ENCODE measurements at places on chromosomes 11 and 22.

DNA sequence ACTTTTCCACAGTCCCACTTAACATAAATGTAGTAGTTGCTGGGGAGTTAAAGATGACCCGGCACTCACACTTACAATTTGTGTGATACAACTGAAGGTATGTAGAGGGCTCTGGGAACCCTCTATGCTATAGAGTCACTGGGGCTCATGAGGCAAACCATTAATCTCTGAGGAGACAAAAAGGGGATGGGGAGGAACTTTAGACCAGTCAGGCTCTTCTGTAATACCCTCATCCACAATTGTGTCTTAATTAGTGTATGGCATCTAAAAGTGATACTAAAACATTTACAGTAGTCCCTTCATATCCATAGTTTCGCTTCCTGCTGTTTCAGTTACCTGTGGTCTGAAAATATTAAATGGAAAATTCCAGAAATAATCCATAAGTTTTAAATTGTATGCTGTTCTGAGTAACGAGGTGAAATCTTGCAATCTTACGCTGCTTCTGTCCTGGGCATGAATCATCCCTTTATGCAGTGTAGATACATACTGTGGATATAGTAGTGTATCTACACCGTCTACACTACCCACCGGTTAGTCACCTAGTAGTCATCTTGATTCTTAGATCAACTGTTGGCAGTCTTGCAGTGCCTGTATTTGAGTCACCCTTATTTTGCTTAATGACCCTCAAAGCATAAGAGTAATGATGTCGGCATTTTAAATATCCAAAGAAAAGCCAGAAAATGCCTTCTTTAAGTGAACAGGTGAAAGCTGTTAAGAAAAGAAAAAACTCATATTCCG lies 12.2 kb downstream of the CBL start:
- no peak for DNase-seq

GRCh38 chr11:1931341-1932104 lies 12.0 kb downstream of the TNNT3 start:
- DNase-seq, result no peak

GRCh38 chr22:46561435-46561905 lies 24.1 kb upstream of the CELSR1 start:
- no peak for DNase-seq

DNA sequence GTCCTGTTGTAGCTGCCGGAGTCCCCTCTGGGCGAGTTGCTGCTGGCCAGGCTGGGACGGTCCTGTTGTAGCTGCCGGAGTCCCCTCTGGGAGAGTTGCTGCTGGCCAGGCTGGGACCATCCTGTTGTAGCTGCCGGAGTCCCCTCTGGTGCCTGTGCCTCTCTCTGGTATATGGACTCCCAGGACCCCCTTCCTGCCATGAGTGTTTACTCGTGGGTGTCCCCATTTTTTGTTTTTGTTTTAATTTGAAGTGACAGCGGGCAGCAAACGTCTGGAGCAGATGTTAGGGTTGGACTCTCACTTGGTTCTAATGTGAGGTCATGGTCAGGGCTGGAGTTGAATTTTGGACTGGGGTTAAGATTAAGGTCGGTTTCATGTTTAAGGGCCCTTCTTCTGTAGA lies 14.2 kb downstream of the SHANK3 start:
- DNase-seq, result no peak

DNA sequence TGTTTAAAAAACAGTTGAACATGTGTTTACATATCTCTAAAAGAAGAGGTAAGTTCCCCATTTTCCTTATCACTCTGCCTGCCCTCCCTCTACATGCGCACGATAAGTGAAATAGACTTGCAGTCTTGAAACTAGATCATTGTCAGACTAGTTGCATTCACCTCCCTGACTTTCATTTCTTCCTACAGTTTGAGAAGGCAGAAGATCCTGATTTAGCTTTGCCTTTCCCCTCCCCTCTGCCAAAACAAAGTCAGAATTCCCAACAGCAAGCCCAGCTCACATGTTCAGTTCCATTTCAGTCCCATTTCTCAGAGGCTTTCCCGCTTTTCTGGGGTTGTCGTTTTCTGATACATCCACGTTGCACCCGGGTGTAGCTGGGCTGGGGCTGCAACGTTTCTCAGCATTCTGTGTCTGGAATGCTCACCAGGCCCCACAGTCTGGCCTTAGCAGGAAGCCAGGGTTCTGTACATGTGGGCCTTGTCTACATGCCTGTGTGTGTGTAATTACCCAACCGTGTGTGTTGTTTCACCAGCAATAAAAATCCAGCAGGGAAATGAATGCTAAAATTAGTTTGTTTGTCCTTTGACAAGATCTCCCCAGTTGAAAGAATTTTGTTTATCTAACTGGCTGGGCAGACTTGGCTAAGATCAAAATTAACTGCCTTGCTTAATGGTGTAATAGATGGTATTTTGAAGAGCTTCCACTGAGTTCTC lies 179.2 kb downstream of the DBX1 start:
- no peak for DNase-seq

DNA sequence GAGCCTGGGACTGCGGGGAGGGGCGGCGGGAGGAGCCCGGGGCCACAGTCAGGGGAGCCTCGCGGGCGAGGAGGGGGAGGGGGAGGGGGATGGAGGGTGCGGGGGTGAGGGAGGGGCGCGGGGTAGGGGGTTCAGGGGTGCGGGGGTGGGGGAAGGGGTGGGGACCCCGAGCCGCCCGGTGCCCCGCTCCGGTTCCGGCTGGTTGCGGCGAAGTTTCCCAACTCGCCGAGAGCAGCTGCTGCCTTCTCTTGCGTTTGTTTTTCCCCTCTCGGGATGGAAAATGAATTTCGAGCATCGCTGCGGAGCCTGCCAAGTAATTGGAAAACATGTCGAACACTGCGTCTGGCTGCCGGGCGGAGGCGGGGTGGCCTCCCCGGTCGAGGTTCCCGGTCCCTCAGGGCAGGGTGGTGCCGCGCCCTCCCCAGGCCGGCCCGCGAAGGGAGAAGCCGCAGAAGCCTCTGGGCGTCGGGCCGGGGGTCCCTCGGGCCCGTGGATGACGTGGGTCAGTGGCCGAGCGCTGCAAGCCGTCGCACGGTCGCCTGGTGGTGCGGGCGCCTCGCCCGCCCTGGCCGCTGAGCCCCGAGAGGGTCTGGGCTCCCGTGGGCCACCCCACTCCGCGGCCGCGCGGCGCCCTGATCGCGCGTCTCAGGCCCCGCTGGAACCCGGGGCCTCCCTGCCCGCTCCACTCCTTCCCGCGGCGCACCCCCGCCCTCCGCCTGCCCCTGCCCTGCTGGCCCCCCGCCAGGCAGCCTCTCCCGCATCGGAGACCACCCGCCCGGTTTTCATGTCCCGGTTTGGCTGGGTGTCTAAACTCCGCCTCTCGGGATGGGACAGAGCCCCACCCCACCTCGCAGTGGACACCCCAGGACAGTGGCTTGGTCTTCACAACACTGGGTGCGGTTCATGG lies 12.1 kb downstream of the SPATA19 start:
- no peak for DNase-seq

DNA sequence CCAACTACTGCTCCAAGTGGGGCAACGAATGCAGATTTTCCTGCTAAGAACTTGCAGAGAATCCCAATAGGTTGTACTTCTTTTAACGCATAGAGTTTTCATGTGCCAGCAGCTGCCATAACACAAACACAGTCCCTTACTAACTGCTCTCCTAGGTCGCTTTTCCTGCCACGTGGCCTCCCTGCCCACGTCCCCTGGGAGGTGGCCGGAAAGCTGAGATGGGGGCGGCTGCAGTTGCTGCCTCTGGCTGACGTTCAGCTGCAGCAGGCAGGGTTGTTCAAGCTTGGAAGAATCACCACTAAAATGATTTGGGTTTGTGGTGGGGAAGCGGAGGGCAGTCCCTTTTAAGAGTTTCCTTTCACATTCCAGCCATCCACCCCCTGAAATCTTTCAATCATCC lies 39.3 kb downstream of the ZNF202 start:
- DNase-seq, result no peak

- no peak for DNase-seq
Observed at GRCh38 chr11:30967579-30967978, 381.4 kb upstream of the MPPED2 start.

- DNase-seq, result no peak
Observed at GRCh38 chr22:20446383-20446970, 8.9 kb upstream of the SCARF2 start.

- DNase-seq, result no peak
Observed at GRCh38 chr11:5234381-5234834, at the start of gene HBD. HBD (minus strand) TSS chr11:5234483; CDS start chr11:5234433, 50 bp downstream.
